ENCODE measurements at places on chromosomes 1 and 21.
A peak's percentile ranks its signal among the peaks of the same experiment; 100 is the strongest.

GRCh38 chr1:207309745-207310273, 11.7 kb upstream of the CD55 start:
- DNase-seq, result peak; percentile 30

- DNase-seq, result no peak
Observed at GRCh38 chr1:211349741-211350140, 23.1 kb downstream of the TRAF5 start.

DNA sequence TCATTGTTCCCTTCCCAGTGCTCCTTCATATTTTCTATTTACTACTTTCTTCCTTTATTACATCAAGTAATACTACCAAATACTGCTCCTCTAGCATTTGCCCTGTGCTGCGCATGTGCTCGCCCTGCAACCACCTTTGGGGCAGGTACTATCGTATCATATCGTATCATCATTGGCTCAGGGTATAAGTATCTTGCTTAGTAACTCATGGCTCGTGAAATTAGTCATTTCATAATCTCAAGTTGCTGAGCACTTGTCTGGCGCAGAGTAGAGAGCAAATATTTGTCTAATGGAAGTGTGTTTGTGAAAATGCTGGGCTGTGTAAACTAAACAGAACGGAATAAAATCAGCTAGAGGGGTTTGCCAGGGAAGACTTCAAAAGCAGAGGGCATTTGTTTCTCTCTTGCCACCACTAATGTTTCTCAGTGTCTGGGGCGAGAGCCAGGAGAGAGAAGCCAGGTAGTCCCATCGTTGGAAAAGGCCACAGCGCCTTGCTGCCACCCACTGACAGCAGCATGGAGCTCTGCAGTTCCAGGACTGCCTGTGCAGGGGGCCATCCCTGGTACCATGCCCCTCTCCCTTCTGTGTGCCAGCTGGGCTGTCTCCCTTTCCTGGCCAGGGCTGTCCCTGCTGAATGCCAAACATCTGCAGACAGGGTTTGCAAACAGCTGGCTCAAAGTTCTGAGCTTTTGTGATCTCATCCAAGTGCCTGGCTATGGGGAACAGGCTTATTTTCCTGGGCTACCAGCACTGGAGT, 20.0 kb upstream of the CPT2 start:
- no peak for DNase-seq

- no peak for DNase-seq
Observed at GRCh38 chr1:63777286-63777685, 3.5 kb downstream of the ROR1 start.

GRCh38 chr1:42259059-42259738, 75.8 kb downstream of the FOXJ3 start:
- peak; percentile 27 for DNase-seq

- no peak for DNase-seq
Observed at GRCh38 chr1:45913731-45914501, 110.5 kb downstream of the MAST2 start.

GRCh38 chr1:198723127-198723526, 84.3 kb downstream of the PTPRC start:
- no peak for DNase-seq

DNA sequence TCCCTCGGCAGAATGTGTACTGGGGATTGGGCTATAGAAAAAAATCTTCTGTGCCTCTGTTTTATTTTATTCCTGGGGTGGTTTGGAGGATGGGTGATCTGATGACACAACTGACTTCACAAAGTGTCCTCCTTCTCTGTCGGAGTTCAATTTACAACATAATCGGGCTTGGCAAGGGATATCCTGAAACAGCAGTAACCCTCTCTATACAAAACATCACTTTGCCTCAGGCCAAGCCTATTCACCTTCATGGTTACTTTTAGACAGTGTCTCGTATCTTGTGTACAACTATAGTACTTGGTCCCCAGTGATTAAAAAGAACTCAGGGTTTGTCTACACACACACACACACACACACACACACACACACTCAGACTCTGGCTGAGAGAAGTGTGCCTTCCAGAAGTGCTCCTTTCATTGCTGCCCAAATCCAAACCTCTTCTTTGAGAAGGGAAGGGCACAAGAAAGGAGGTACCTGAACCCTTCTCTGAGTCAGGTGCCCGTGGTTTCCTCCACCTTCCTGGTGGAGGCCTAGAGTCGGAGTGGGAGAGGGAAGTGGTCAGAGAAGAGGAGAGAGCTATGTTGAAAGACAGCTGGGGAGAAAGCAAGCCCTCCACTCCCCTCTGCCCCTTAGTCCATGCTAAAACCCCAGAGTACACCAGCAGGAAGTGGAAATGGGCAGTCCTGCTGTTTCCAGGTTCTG, 62.4 kb upstream of the POU2F1 start:
- DNase-seq, result no peak

DNA sequence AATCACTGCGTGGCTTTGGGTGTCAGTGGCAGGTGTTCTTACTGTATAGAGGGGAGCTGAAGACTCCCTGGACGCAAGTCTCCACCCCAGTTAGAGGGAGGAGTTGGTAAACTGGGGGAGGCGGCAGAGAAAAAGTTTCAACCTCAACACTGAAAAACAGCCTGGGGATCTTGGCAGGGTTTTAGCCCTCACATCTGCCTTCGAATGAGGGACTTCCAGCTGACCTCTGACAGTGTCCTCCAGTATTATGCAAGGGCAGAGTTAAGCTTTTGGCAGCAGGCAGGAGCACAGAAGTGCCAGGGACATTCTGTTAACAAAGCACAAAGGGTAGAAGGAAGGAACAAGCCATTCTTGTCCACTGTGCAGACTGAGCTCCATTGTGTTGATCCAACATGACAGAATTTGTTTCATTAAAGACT, 41.2 kb upstream of the RAB4A start:
- DNase-seq, result no peak

DNA sequence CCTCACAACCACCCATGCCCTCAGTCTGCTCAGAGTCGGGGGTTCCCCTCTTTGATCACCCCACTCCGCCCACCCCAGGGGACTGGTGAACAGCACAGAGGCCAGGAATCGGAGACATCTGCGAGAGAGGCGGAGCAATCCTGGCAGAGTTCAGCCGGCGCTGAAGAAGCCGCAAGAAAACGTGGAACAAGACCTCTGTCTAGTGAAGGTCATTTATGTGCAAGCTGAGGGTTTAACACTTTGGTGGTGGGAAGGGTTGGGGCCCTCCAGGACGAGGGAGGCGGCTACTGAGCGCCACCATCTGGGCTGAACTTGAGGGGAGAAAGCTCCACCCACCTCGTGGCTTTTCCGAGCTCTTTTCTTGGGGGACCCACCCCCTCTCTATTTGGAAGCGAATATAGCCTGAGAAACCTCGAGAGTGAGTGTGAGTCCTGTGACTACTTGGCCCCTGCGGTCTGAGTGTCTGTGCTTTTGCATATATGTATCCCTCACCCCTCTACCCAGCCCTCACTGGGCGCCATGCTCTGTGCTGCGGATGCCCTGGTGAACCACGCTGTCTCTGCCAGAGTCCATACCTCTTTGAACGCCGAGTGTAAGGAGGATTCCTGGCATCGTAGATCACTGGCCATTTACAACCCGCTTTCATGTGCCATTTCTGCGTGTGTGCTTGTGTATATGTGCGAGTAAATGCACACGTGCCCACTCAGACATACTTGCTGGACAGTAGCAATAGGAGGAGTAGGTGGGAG, 1.2 kb upstream of the EPHA10 start:
- DNase-seq, result no peak

GRCh38 chr1:207648334-207649209, 3.6 kb downstream of the CR1L start:
- no peak for DNase-seq

- no peak for DNase-seq
Observed at GRCh38 chr1:31154000-31154631, 85.6 kb downstream of the NKAIN1 start.

- no peak for DNase-seq
Observed at GRCh38 chr1:13901597-13901996, 201.6 kb downstream of the PRDM2 start.

DNA sequence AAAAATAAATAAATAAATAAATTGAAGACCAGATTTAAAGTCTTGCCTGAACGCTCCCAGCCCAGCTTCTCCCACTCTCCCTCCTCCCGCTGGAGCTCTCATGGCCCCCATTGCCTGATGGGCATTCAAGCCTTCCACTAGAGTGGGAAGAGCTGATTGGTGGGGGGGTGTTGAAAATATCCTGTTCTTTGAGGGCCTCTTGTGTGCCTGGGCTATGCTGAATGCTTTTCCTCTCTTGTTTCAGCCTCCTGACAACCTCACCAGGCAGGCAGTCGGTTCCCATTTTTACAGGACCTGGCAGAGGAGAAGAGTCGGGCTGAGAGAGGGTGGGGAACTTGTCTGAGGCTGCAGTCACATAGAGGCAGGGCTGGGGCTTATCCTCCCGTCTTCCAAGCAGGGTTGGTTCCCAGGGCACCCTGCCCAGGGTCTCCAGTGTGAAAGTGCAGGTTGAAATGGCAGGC, 59.2 kb upstream of the SSBP3 start:
- DNase-seq, result no peak

DNA sequence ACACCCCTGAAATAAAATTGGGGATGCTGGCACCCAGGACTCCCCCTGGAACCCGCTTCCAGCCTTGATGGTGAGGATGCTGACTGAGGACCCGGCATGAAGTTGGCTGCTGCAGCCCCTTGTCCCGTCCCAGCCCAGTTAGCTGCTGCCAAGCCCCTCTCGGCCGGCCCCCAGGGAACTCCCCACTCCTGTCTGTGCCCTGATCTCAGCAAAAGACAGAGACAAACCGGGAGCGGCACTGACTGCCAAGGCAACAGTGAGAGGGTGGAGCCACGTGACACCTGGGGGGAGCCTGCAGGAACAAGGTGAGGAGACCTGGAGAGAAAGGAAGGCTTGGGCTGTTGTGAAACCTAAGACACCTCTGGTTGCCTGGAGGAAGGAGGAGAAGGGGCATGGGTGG, 24.7 kb downstream of the CASZ1 start:
- no peak for DNase-seq

- DNase-seq, result peak; percentile 20
Observed at GRCh38 chr1:212749821-212750535, 41.6 kb downstream of the NSL1 start.

- peak; percentile 2 for DNase-seq
Observed at GRCh38 chr1:110620250-110620615, 14.1 kb upstream of the KCNA2 start.

DNA sequence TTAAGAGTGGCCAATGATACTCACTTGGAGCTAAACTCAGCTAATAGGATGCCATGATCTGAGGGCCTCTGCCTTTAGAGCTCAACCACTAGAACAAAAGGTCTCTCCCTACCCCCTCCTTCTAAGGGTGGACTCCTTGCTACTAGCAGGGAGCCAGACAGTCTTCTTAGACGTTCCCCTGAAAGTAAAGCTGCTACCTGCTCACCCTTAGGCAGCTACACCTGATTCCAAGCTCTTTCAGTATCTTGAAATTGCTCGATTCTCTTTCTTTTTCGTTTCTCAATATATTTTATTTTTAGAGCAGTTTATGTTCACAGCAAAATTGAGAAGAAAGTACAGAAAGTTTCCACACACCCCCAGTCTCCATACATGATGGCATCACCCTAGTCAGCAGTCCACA, 112.6 kb upstream of the KCNJ15 start:
- DNase-seq, result no peak

DNA sequence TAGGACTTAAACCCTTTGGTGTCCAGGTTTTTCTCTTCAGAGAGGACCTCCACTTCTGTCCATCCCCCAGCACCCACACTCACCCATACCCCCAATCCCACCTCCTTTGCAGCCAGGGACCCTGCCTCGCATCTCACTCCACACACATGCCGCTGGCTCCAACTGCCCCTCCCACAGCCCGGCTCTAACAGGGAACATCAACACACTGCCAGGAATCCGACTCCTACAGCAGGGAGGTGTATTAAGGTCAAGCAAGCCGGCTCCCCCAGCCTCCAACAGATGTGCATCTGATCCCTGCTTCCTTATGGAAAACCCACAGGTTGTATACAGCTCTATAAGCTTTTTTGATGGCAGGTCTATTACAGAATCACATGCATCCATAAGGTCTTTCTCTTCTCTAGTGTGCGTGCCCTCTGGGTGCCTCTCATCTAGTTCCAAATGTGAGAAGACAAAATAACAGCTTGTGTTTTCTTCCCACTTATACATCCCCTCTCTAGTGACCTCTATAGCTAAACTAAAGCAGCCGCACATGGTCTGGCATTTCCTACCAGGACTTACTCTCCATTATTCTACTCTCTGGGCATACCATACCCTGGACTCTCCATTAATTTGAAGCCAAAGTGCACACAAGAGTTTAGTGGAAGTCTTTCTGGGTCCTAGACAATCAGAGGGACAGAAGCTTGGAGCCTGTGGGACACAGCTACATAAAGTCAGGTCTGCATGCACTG, 16.3 kb downstream of the PIK3C2B start:
- no peak for DNase-seq

- DNase-seq, result no peak
Observed at GRCh38 chr1:187577610-187578009, 748.9 kb downstream of the PLA2G4A start.

- no peak for DNase-seq
Observed at GRCh38 chr1:170698301-170699275, 34.7 kb downstream of the PRRX1 start.

DNA sequence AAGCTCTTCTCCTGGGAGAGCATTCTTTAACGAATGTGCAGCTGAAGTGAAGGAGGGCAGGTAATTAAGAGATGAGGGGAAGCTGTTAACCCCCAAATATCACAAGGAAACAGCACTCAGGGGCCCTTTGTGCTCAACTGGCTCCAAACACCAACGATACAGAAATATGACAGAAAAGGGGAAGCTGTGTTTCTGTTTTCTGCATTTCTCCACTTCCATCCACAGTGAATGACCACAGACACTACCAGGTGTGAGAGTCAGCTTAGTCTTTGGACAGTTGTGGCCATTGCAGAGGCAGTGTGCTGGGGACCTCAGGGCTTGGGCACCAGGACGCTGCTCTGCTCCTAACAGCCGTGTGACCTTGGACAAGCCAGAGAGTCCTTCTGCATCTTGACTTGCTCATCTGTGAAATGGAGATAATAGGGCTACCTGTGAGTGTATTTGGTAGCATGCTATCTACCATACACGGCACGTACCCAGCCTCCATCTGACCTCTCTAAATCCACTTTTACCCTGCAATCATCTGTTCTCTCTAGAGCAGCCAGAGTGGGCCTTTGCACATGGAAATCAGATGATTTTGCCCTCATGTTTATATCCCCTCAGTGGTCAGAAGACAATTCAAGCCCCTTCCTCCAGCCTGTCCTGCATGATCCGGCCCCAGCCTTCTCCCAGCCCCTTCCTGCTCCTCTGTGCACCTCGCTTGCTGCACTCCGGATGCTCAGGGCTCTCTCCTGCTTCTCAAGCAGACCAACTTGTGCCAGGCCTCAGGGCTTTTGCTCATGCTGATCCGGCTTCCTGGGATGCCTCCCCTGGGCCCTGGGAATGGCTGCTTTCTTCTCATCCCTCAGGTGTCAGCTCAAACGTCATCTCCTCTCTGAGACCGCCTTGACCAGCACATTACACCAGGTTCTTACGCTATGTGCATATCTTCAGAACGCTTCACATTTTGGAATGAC, 4.7 kb upstream of the TINAGL1 start:
- no peak for DNase-seq

GRCh38 chr1:41319106-41319755, 42.0 kb upstream of the FOXO6 start:
- DNase-seq, result no peak

GRCh38 chr1:66182551-66183178, 351.3 kb upstream of the SGIP1 start:
- no peak for DNase-seq

Measured in GM13977 (cell line).